NCI-H1436 (cell line): ENCODE measurements at places on chromosomes 16 and 17.

DNA sequence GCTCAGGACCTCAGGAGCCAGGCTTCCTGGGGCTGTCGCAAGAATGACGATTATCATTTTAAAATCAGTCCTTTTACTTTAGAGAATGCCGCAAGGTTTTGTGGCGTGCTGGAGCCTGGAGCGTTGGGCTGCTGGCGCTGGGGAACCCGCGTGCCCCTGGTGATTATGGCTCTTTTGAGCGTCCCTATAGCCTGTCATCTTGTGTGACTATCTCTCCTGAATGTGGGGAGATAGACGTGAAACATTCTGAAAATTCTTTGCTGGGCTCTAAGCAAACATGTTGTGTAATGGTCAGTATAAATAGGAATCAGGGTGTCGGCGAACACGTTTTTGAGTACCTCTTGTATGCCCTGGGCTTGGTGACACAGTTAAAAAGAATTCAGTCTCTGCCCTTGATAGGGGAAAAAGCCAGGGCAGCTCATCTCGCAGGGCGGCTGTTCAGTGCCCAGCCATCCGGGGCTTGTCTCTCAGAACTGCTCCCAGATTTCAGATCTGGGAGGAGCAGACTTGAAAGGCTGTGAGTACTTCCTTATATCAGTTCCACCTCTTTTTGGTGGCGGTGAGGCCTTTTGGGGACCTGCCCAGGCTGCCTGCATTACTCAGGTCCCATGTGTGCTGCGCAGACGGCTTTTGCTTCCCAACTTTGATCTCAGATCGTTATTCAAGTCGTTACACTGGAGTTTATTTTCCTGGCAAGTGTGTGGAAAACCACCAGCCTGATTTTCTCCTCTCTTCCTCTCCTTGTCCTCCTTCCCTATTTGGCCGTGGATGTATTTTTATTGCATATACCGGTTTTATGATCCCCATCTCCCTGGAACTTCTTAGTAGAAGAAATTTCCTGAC is 973 bp downstream of the SLC7A6 start:
- no peak for DNase-seq

DNA sequence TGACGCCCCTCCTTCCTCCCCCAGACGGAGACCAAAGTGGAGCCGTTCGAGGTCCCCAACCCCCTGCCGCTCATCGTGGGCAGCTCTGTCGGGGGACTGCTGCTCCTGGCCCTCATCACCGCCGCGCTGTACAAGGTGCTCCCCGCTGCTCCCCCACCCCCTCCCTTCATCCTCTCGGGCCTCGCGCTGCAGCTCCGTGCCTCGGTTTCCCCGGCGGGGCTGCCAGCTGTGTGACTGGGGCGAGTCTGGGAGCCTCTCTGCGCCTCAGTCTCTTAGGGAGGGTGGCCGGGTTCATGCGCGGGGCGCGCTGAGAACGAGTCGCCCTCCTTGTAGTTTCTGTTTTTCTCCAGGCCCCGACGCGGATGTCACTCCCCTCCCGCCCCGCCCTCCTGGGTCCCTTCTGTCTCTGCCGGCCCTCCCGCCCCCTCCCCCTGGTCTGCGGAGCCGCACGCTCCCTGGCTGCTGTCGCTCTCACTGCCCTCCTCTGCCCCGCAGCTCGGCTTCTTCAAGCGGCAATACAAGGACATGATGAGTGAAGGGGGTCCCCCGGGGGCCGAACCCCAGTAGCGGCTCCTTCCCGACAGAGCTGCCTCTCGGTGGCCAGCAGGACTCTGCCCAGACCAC is 23.7 kb upstream of the ITGAX start:
- DNase-seq: no peak

- no peak for DNase-seq
Measured at GRCh38 chr17:40323391-40324381, 14.7 kb downstream of the RARA start.

- no peak for DNase-seq
Measured at GRCh38 chr16:85363881-85364280, 249.2 kb upstream of the GSE1 start.

- no peak for DNase-seq
Measured at GRCh38 chr17:50613007-50613992, 21.4 kb upstream of the ABCC3 start.
